ENCODE measurements at places on chromosomes 1 and 21. TPM values are rescaled to one million over a fixed set of nuclear protein-coding genes. Genes with fewer than 3 reads are reported as not detected.

Gene HCRTR1
- total RNA-seq, result not detected

Gene SLC19A1
- total RNA-seq, result 15.5 TPM

Gene DIRAS3
- total RNA-seq, result 0.46 TPM

Gene HES2
- total RNA-seq, result 173 TPM

Gene IGSF3
- 61.4 TPM for total RNA-seq

Gene WNT2B
- 0.65 TPM for total RNA-seq

Gene PRPF38B
- 7.2 TPM for total RNA-seq

Gene IGSF9
- 44.1 TPM for total RNA-seq

Gene SELP
- total RNA-seq, result not detected

Gene CFHR1
- total RNA-seq, result not detected

Gene HENMT1
- total RNA-seq, result 1.3 TPM

Gene ETNK2
- 17.7 TPM for total RNA-seq

Gene PTPRU
- 126 TPM for total RNA-seq

Gene MROH7
- not detected for total RNA-seq

Gene SELENBP1
- total RNA-seq, result 8.6 TPM

Gene OPRD1
- total RNA-seq, result not detected

Gene FAM72D
- total RNA-seq, result 2.0 TPM

Gene ATP6V0B
- total RNA-seq, result 185 TPM
